Endodermal cell (in vitro differentiated cells): ENCODE measurements at places on chromosomes 7 and 10. TPM values are rescaled to one million over a fixed set of nuclear protein-coding genes. Genes with fewer than 3 reads are reported as not detected.
A peak's percentile ranks its signal among the peaks of the same experiment; 100 is the strongest.

DNA sequence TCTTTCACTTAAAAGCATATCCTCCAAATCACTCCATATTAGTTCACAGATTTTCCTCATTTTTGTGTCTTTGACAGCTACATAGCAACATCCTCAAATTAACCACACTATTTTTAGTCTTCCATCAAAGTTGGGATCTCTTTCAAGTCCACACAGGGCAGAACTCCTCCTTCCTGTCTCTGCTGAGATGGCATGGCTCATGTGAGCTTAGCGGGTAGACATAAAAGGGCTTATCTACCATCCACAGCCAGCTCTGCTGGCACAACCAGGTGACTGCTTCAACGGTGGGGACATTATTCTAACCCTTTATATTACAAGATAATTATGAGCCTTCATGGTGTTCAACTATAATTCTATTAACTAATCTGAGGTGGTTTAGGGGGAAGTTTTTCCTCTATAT lies 35.5 kb downstream of the ICA1 start:
- DNase-seq = no peak

DNA sequence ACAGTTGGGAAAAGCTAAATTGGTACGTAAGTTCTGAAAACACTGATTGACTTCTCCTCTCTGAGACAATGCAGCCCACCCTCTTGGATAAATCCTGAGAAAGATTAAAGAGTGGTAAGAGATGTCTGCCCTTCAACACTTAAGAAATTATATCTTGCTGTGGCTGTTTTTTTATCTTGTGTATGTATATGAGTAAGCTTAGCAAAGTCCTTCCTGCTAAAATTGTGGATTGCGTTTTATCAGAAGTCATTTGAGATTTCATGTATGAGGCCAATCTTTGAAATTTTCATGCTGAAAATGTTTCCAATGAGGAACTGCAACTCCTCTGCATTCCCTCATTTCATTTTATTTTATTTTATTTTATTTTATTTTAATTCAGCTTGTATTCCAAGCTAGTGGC lies 106.2 kb upstream of the INHBA start:
- no peak for DNase-seq

DNA sequence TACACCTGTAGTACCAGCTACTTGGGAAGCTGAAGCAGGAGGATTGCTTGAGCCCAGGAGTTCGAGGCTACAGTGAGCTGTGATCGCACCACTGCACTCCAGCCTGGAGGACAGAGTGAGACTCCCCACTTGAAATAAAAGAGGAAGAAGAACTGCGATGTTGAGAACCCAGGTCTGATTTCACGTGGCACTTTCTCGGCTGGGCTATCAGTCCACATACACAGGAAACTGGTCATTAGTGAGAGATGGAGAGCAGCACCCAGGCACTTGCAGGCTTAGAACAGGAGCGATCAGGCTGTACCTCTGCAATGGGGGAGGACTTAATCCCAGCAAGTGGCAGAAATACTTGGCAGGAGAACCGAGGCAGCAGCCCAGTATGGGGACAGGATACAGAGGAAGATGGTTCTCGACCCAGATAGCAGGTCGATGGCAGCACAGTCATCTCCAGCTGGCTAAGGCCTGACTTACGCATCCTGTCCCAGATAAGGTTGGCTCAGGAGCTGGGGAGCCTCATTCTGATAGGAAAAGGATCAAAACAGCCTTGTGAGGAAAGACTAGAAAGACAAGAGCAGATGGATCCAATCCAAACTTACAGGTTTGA lies 487.7 kb upstream of the AUTS2 start:
- DNase-seq = no peak

The EN2 gene
- total RNA-seq = not detected in 3 replicates

DNA sequence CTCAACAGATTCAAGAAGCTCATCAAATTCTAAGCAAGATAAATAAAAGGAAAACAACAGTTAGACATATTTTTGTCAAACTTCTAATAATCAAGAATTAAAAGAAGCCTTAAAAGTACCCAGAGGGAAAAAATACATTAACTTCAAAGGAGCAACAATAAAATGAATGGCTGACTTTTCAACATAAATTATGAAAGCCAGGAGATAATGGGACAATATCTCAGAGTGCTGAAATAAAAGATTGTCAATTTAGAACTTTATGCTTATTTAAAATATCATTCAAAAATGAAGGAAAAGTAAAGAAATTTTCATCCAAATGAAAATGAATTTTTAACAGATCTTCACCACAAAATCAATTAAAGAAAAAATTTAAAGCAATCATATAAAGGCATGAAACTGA lies 108.5 kb upstream of the IL6 start:
- DNase-seq = no peak

The PGAM2 gene
- 1.3 to 1.9 TPM (median 1.6 TPM) in 3 replicates for total RNA-seq

DNA sequence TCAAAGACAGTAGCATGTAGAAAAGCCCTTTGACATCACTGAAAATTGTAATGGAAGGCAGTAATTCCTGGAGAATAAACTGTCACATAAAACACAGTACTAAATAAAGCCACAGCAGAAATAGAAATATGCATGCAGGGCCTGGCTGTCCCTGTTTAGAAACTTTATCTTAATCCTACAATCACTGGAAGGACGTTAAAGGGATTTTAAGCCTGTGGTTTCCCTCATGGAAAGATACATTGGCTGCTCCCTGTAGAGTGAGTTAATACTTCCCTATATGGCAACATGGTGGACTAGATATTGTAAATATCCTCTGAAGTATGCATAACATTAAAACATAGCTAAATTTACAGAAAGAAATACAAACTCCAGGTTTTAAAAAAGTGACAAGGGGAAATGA lies 1334.9 kb upstream of the CELF2 start:
- DNase-seq = no peak

DNA sequence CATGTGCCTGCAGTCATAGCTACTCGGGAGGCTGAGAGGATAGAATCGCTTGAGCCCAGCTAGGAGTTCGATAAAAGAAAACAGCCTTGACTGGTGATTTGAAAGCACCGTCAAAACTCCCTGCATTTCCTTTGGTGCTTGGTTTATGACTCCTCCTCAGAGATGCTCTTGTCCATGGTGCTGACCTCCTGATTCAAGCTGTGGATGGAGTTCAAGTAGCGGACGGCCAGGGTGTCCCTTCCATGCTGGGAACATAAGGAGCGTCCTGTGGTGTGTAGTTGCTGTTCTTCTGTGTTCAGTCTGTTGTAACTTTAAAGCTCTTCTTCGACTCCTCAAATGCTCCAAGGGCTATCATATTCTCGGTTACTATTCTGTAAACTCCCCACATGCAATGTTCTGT lies 382.5 kb upstream of the KIAA1217 start:
- DNase-seq = peak; percentile 89

The HOXA3 gene
- total RNA-seq = not detected in 3 replicates

GRCh38 chr7:73701357-73701995 lies 18.0 kb downstream of the STX1A start:
- DNase-seq = peak; percentile 94

GRCh38 chr7:74535951-74536356 lies 82.2 kb downstream of the GTF2IRD1 start:
- DNase-seq = no peak

DNA sequence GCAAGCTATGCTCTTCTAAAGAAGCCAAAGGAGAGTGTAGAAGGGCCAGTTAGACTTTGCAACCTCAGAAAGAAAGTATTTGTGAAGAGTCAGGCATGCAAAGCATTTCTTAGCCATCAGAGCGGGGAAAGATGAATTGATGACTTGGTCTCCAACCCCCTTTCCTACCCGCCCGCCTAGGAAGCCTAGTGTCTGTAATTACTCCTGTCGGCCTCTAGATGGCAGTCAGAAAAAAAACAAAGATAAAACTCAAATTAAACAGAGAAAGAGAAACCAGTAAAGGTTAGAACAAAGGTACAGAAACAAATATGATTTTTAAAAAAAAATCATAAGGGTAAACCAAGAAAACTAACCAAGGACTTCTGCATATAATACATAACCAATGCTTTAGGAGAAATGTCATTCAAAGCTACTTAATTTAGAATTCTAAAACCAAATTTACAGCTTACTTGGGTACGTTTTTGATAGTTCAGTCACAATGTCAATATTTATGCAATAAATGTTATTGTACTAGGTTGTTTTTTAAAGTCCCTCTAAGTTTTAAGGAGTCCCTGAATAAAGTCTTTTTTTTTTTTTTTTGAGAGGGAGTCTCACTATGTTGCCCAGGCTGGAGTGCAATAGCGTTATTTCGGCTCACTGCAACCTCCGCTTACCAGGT lies 97.6 kb downstream of the LYZL1 start:
- DNase-seq = peak; percentile 57

DNA sequence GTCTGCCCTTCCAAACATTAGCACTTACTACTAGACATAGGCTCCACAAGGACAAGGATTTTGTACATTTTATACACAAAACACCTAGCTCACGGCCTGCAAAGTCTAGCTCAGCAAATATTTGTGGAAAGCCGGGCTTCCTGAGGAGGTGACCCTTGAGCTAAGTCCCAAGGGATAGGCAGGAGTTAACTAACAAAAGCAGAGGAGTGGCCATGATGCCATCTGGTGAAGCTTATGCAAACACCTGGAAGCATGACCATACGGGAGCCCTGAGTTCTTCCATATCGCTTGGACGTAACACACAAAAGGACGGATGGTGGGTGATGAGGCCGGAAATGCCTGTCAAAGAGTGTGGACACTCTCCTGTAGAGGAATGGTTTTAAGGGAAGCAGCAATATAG lies 25.9 kb upstream of the YAE1 start:
- DNase-seq = peak; percentile 53

The CDC14C gene
- total RNA-seq = not detected in 2 replicates

- DNase-seq = no peak
Measured at GRCh38 chr10:61911425-61911824, 9.9 kb downstream of the ARID5B start.

DNA sequence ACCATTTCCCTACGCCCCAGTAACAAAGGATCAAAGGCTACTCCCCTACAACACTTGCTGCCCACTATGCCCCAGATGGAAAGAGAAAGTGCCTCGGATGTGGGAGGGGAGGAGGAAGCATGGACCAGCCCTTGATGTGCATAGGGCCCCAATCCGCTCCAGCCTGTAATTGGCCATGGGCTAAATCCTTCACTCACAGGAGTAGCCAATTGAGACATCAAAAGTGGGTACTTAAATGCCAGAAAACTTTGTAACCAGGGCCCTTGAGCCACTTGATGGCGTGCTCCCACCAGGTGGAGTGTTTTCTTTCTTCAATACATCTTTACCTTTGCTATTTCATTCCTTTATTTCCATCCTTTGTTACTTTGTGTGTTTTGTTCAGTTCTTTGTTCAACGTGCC lies 500.5 kb upstream of the LRRN3 start:
- DNase-seq = peak; percentile 67
